ENCODE measurements at places on chromosomes 5 and 9. TPM values are rescaled to one million over a fixed set of nuclear protein-coding genes. Genes with fewer than 3 reads are reported as not detected.

OR1J1 gene
- total RNA-seq = not detected

FIBCD1 gene
- not detected for total RNA-seq

CACFD1 gene
- 24.9 TPM for total RNA-seq

UNC13B gene
- 49.5 TPM for total RNA-seq

TGFBR1 gene
- total RNA-seq = 44.7 TPM

PRDM9 gene
- total RNA-seq = not detected

ACOT12 gene
- total RNA-seq = not detected

ORM2 gene
- total RNA-seq = not detected
